Caudate nucleus (tissue), 63 donors: ENCODE measurements at places on chromosomes 2 and 18.

DNA sequence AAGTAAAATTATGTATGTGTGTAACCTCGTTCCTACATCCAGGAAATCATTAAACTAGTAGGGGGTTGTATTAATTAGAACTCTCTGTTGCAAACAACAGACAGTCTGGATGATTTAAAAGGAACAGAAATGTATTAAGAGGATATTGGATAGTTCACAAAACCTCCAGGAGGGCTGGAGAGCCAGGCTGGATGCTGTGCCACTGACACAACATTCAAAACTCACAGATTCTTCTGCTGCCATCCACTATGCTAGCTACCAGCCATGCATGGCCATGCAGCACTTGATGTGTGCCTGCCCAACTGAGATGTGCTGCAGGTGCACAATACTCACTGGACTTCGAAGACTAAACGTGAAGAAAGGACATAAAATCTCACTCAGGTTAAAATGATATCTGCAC lies 48.2 kb upstream of the SH3RF3 start:
- no peak for DNase-seq

- DNase-seq = no peak
Observed at GRCh38 chr2:217469203-217469810, 533.5 kb downstream of the TNS1 start.

DNA sequence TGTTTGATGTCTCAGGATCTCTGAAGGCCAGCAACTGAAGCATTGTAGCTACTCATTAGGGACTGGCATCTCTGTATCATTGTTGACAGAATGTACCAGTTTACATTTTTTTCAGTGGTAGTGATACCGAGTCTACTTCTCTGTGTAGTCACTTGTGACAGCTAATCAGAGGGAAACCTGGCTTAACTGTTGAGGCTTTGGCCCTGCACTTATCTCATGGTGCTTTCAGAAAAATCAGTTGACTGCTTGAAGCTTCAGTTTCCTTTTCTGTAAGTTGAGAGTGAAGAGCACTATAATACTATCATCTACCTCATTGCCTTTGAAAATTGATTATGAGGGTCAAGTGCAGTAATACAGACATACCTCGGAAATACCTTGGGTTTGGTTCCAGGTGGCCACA lies 90.0 kb downstream of the COMMD1 start:
- DNase-seq = no peak

- DNase-seq = no peak
Observed at GRCh38 chr2:142462306-142462705, 331.5 kb upstream of the LRP1B start.

DNA sequence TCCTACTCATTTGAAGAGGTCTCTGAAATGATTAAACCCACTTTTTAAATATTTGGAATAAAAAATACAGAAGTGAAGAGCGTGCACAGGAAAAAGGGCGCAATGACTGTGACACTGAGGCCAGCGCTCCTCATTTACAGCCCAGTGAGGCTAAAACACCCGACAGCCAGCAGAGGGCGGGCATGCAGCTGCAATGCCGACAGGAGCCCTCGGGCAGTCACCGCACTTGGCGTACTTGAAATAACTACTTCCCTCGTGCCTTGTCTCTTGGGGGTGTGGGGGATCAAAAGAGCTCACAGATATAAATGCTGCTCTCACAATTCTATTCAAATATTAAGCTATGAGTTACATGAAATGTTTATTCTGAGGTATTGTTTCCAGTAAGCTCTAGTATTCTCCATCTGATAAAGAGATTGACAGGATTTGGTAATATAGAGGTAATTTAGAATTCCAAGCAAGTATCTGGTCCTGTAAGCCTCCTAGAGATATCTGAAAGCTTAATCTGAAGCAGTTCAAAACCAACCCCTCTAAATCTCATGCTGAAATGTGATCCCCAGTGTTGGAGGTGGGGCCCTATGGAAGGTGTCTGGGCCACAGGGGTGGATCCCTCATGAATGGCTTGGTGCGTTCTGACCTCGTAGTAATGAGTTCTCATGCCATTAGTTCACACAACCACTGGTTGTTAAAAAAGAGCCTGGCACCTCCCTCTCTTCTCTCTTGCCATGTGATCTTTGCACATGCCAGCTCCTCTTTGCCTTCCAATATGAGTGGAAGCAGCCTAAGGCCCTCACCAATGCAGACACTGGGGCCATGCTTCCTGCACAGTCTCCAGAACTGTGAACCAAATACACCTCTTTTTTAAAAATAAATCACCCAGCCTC lies 93.6 kb downstream of the ZAP70 start:
- DNase-seq = peak; percentile 55
